Stimulated activated CD8-positive, alpha-beta memory T cell treated with anti-CD3 and anti-CD28 coated beads, Interleukin-4, amount 100 ng/mL, for 4 hours (primary cell): ENCODE measurements at places on chromosomes 16 and 17.

- DNase-seq = no peak
These were observed 7.4 kb downstream of the HS3ST3A1 start for GRCh38 chr17:13594310-13594709.

DNA sequence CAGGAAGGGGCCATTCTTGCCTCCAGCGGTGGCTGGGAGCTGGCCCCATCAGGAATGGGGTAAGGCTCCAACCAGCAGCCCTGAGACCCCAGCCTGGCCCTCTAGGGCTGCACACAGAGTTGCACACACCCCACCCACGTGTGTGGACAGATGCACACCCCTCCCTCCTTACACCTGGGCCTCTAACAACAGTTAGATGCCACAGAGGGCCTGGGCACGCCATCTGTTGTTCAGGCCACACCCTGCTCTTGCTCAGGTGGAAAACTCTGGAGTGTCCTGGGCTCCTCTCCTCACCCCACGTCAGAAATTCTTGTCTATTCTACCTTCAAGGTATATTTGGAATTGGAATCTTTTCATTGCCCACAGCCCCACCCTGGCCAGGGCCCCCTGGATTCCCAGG lies 13.3 kb upstream of the RAI1 start:
- DNase-seq = no peak

DNA sequence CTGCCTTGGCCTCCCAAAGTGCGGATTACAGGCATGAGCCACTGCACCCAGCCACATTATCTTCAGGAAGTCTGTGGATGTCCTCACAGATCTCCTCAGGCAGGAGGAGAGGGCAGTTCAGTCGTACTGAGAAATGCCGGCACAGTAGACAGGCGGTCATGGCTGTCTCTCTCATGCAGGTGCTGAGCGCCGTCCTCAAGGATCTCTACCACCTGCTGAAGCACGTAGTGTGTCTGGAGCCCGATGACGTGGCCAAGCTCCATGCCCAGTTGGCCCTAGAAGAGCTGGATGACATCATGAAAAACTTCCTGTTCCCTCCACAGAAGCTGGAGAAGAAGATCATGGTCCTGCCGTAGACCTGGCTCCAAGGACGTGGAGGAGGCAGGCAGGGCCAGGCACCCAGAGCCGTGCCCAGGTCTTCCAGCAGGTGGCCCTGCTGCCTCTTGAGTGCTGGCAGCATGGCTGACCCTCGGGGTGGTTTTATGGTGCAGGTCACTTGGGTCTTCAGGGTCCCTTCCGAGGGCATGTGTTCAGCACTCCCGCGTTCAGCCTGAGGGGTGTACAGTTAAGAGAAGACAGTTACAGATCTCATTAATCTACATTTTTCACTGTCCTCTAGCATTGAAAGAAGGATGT lies 22.0 kb upstream of the HAS3 start:
- no peak for DNase-seq

DNA sequence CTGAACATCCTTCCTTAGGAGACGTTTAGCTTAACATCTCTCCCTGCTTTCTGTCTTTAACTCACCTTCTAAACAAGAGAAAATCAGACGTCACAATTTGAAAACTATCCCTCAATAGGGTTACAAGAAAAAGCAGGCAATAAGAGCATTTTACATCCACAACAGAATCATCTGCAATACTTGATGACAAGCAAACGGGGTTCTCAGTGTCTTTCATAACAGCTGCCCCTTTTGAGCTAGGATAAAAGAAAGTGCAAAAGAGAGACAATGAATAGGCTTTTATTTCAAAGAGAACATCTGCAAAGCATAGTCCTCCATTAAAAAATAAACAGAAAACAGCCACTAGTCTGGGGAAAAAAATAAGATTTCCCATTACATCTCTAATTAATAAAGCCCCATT lies 13.2 kb downstream of the XYLT1 start:
- DNase-seq = no peak

DNA sequence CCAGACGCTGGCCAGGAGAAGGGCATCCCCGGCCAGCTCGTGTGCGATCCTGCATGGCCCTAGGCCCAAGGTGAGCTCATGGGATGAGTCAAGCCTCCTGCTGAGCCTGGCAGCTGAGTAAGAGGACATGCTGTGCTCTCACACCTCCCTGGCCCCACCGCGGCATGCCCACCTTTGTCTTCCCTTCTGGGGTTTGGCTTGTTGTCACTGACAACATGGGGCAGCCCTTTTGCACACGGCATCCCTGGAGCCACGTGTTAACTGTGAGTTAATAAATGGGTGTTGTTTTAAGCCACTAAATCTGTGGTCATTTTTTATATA lies 8.9 kb upstream of the TNS4 start:
- DNase-seq = no peak

- DNase-seq = no peak
These were observed 3.0 kb downstream of the BAHCC1 start for GRCh38 chr17:81398176-81398831.

- no peak for DNase-seq
These were observed 305.7 kb downstream of the RBFOX1 start for GRCh38 chr16:7638306-7638705.

- no peak for DNase-seq
These were observed 210.3 kb downstream of the CNTNAP4 start for GRCh38 chr16:76487411-76488064.

GRCh38 chr16:29644338-29644857 lies 18.6 kb upstream of the SPN start:
- DNase-seq = no peak

DNA sequence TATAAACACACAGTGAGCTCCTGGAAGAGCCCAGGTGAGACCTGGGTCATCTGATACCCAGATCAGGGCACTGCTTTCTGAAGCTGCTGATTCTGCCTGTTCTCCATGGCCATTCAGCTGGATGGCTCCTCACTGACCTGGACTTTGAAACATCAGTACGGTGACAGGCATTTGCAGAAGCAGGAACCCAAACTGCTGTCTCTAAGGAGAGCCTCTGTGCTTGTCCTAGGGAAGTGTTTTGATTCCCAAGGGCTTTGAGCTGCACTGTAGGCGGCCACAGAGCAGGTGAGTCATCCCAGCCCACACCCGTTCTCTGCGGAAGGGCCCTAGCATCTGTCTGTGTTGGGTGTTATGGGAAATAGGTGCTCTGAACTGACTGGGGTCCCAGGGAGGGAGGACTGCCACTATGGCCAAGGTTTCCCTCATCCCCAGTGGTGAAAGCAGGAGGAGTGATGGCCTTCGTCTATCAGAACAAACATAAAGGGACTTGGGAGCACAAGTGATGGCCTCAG lies 60.7 kb upstream of the ADCY9 start:
- DNase-seq = no peak

DNA sequence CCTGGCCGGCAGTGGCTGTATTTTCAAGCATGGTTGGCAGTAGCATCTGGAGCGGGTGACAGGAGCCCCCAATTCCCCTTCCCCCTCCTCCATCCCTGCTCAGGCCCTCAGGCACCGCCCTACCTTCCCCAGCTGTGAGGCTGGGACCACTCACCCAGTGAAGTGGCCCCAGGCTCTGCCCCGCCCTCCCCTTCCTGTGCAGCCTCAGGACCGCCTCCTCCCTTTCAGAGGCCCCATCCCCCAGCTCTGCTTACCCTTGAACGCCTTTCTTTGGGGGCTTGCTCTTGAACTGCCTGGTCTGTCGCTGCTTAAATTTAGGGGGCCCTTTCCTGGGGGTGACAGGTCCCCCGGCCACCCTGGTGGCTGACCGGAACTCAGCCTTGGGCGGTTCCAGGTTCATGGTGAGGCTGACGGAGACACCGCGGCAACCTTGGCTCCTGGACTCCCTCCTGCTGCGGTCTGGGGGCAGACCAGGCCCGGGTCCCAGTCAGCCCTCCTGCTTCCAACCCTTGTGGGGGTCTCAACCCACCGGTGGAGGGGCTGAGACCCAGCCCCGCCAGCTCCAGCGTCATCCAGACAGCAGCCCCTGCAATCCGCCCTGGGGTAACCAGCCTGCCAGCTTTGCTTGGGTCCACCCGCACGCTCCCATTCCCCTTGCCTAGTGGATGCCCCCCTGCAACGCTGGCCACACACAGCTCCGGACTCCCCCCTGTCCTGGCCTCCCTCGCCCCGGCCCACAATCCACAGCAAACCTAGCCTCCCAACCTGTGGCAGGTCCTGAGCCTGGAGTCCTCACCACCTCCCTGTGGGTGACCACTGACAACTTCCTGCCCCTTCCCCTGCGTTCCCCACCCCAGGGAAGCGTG lies 3.2 kb downstream of the PDE6G start:
- no peak for DNase-seq

- no peak for DNase-seq
These were observed 190.4 kb downstream of the SALL1 start for GRCh38 chr16:50960517-50961202.

- DNase-seq = no peak
These were observed 5.1 kb downstream of the RHBDF1 start for GRCh38 chr16:67183-67791.
